ENCODE measurements at places on chromosomes 6 and 20.

DNA sequence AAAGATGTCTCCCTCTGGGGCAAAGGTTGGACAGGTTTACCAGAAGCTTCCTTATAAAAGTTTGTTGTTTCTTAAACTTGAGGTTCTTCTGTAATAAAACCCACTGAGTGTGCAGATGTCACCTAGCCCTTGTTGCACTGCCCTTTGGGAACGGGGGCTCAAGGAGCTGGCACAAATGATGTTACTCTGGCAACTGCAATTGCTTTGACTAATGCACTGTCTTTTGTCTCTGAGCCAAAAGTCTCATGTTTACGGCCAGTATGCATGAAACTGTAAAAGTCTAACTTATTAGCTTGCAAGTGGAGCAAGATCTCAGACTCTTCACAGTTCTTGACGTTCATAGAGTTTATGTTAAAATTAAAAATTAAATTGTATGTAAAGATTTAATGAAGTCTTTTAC is 655.7 kb downstream of the EPHA7 start:
- DNase-seq: no peak

GRCh38 chr6:89082486-89082891 is 1.9 kb downstream of the PNRC1 start:
- DNase-seq: no peak

DNA sequence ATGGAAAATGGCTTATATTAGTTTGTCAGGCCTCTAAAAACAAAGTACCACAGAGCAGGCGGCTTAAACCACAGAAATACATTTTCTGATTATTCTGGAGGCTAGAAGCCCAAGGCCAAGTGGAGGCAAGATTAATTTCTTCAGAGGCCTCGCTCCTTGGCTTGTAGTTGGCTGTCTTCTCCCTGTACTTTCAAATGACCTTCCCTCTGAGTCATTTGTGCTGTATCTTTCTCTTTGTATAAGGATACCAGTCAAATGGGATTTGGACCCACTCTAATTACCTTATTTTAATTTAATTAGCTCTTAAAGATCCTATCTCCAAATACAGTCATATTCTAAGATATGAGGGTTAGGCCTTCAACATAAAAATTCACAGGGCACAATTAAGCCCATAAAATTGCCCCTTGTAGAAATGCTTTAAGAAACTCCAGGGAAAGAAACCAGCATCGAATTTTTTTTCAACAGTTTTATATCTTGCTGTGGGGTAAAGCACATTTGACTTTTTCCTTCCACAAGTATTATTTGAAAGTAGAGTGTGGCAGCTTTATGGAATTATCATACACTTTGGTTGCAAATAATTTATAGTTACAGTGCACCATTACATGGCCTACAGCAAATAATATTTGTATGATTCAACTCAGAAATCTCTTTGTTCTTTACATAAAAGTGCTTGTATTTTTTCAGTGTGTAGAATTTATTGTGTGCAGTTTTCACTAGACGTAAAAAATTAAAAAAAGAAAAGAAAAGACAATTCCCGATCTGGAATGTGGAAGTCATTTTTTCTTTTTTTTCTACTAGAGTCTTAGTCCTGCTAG is 706.1 kb downstream of the KIF16B start:
- no peak for DNase-seq

DNA sequence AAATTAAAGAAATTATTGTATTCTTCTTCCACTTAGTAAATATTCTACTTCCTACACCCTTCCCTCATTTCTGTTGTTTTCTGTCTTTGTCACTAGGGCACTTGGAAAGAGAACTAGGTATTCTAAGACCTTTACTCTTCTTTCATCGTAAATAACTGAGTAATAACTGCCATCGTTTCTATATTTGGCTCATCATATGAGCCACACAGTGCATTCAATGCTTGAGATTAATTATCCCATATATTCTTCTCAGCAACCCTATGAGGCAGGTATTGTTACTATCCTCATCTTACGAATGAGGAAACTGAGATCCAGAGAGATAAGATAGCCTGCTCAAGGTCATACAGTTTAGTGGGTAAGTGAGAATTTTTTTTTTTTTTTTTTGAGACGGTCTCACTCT is 38.9 kb downstream of the LRP11 start:
- no peak for DNase-seq

DNA sequence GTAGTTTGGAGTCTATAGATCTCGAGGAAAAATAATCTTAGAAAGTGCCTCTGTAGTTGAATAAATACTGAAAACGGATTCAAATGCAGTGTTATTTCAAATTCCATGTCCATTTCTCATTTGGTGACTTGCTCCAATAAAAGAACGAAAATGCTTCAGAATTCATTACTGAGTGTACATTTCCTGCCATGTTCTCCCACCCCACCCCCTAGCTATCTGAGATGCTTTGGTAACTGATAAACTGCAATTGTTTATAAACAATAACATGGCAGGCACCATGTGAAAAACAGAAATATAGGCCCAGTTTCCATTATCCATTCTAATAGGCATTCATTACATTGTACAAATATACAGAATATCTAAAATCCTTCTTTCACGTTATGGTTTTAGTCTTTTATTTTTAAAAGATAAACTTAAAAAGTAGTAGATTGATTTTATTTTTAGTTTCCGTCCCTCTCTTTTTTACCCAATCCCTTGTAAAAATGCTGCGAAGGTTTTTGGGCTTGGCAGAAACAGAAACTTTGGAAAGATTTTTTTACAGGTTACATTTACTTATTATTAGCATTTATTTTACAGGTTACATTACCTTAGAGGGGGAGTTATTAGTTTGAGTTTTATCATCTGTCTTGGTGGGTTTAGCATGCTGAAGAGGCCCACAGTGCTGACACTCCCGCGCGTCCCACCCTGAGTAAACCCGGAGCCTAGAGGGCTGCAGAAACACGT is 1.5 kb downstream of the FAM162B start:
- DNase-seq: no peak

GRCh38 chr20:58790454-58790853 is 60.2 kb downstream of the GNAS-AS1 start:
- no peak for DNase-seq

DNA sequence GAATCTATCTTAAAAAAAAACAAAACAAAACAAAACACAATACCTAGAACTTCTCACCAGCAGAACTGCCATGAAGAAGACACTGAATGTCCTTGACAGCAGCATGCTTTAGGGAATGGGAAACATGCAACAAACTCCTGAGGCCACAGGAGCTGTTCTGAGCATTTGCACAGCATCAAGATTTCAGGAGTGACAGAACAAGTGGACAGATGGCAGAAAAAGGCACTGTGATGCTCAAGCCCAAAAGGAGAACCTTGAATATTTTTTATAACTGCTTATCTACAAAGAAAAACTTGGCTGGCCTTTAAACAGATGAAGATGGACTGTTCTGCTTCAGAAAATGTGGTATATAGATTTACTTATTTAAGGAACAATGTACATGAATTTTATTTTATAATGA is 158.9 kb downstream of the RALGAPA2 start:
- DNase-seq: no peak

- DNase-seq: no peak
Measured at GRCh38 chr6:169996378-169997051, 245.1 kb downstream of the ERMARD start.
